Stimulated activated CD4-positive, alpha-beta T cell treated with anti-CD3 and anti-CD28 coated beads, Interleukin-1b, Interleukin-23, amount 100 ng/mL, for 24 hours (primary cell): ENCODE measurements at places on chromosomes 2 and 18.

- DNase-seq = peak; percentile 9
These were observed 323.2 kb downstream of the PLCL1 start for GRCh38 chr2:198127627-198128026.

- no peak for DNase-seq
These were observed 229.4 kb upstream of the MMADHC start for GRCh38 chr2:149816756-149817551.

DNA sequence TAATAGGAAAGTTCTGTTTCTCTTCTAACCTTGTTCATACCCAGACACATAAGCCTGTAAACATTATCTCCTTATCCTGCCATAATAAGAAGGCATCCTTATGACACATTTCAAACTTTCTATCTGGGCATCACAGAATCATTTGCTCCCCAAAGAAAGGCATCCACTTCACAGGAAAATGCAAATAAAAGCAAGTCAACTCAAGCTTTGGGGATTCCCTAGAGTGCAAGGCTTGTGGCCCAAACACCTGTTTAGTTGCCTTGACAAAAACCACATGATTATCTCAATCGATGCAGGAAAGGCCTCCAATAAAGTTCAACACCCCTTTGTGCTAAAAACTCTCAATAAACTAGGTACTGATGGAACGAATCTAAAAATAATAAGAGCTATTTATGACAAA lies 195.7 kb upstream of the GALNT5 start:
- no peak for DNase-seq

DNA sequence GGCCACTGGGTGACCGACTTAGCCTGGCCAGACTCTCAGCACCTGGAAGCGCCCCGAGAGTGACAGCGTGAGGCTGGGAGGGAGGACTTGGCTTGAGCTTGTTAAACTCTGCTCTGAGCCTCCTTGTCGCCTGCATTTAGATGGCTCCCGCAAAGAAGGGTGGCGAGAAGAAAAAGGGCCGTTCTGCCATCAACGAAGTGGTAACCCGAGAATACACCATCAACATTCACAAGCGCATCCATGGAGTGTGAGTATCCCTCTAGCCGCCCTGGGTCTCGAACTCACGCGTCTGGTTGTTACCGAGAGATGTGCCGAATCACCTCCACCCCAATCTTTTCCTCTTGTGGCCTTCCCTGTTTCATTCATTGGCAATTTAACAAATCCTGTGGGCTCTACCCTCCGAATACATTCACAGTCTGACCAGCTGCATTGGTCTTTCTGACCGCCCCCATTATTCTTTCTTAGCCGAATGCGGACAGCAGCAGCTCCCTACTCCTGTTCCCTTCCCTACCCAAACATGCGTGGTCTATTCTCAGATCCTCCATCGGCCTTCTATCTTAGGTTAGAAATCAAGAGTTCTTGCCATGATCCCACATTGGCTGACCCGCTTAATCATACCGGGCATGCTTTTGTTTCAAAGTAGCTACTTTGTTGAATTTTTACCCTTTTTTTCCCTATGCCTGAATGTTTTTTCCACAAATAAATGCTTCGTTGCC lies 631 bp downstream of the RPL31 start:
- no peak for DNase-seq

GRCh38 chr2:96541398-96542152 lies 5.0 kb downstream of the ARID5A start:
- no peak for DNase-seq

DNA sequence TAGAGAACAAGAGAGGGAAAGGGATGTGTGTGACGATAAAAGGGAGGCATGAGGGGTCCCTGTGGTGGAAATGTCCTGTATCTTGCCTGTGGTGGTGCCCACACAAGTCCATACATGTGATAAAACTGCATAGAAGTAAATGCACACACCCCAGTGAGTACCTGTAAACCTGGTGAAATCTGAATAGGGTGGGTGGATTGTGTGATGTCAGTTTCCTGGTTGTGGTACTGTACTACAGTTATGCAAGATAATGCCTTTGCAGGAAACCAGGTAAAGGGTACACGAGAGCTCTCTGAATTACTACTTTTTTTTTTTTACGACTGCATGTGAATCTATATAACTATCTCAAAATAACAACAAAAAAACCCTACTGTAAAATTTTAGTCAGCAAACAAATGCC lies 22.1 kb downstream of the SERPINE2 start:
- DNase-seq = no peak
